ENCODE measurements at places on chromosomes 12 and 14. TPM values are rescaled to one million over a fixed set of nuclear protein-coding genes. Genes with fewer than 3 reads are reported as not detected.

CAPZA3 gene
- not detected for total RNA-seq

IFNG-AS1 gene
- not detected for total RNA-seq

SLC39A5 gene
- total RNA-seq, result not detected

NOC4L gene
- total RNA-seq, result 10.2 TPM

DNA sequence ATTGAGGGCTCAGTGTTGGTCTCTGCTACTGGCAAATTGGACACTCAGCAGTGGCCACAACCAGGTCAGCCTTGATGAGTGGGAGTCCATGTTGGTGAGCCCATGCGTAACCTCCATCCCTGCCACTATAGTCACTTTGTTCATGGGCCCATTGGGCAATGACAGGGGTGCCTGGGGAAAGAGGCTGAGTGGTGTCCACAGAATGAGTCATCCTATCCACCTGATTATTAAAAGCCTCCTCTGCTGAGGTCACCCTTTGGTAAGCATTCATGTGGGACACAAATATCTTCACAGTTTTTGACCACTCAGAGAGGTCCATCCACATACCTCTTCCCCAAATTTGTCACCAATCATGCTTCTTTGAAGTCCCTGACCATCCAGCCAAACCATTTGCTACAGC, 50.0 kb downstream of the FIGNL2 start:
- DNase-seq, result peak; percentile 35

- DNase-seq, result no peak
Observed at GRCh38 chr12:41946106-41946505, 198.6 kb downstream of the GXYLT1 start.
